Muscle of arm (tissue), 14 donors: ENCODE measurements at places on chromosomes 16 and 17. TPM values are rescaled to one million over a fixed set of nuclear protein-coding genes. Genes with fewer than 3 reads are reported as not detected.

Gene CMTM1
- polyA plus RNA-seq: 4.9 TPM

GRCh38 chr17:55284944-55285339 lies 20.2 kb downstream of the HLF start:
- DNase-seq: no peak

Gene LGALS9B
- not detected for polyA plus RNA-seq

- DNase-seq: no peak
These were observed 39.2 kb downstream of the TMEM11 start for GRCh38 chr17:21174713-21175112.

GRCh38 chr16:46757339-46758050 lies 9.4 kb upstream of the MYLK3 start:
- DNase-seq: no peak

Gene DBNDD1
- 5.1 TPM for polyA plus RNA-seq

GRCh38 chr17:18270046-18270931 lies 9.8 kb downstream of the MIEF2 start:
- no peak for DNase-seq

Gene CRYBA1
- polyA plus RNA-seq: not detected

Gene MMP2
- polyA plus RNA-seq: 269 TPM

GRCh38 chr16:57226701-57227621 lies 18.1 kb upstream of the ARL2BP start:
- no peak for DNase-seq

Gene HBA2
- polyA plus RNA-seq: 2,632 TPM

DNA sequence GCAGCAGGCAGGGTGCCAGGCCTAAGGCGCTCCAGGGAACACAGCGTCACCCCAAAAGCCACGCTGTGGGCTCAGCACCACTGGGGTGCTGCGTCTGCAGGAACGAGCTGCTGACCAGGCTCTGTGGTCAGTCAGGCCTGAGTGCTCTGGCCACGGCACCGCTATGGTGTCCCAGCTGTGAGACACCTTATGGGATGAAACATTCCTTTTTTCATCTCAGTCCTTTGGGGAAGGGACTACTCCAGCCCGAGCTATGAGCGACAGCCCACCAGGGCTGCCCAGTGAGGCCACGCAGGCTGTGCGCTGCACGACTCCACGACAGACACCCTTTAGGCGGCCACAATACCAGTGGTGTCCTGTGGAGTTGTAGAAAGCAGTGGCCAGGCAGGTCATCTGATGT lies 11.1 kb downstream of the MGAT5B start:
- DNase-seq: no peak
